Left lobe of liver (tissue), 2 donors: ENCODE measurements at places on chromosomes 16 and 17. TPM values are rescaled to one million over a fixed set of nuclear protein-coding genes. Genes with fewer than 3 reads are reported as not detected.

The ST6GALNAC2 gene
- 4.0 TPM for total RNA-seq

The RND2 gene
- total RNA-seq, result 3.6 TPM

The C17orf50 gene
- not detected for total RNA-seq

The RAB37 gene
- 14.0 TPM for total RNA-seq

The CPHXL2 gene
- not detected for total RNA-seq

The KRTAP4-6 gene
- not detected for total RNA-seq

The NPTX1 gene
- 0.25 TPM for total RNA-seq

The EPX gene
- total RNA-seq, result not detected

The TEDC2 gene
- total RNA-seq, result 0.63 TPM

The PRAC2 gene
- not detected for total RNA-seq

The PDILT gene
- total RNA-seq, result not detected

The LPO gene
- total RNA-seq, result not detected

The IGFBP4 gene
- 501 TPM for total RNA-seq

The SHMT1 gene
- 439 TPM for total RNA-seq

- DNase-seq, result no peak
Observed at GRCh38 chr17:6574687-6575595, 18.6 kb upstream of the PITPNM3 start.

DNA sequence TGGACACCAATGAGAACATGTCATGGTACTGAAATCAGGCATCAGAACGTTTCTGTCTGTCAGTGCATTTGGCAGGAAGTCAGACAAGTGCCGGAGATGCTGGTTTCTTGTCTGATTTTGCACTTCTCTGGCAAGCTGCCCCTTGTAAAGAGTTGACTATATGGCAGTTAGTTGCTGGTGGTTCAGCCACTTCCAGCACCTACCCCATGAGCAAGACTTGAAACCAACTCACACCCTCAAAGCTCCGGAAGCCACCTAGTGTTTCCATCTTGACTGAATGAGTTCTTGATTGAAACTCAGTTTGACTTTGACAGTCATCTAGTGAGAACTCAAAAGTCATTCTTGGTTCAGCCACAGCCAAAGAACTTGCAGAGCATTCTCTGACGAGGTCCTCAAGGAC, 225.1 kb downstream of the SPECC1 start:
- no peak for DNase-seq

- DNase-seq, result no peak
Observed at GRCh38 chr17:79036596-79036995, 12.6 kb downstream of the C1QTNF1 start.

DNA sequence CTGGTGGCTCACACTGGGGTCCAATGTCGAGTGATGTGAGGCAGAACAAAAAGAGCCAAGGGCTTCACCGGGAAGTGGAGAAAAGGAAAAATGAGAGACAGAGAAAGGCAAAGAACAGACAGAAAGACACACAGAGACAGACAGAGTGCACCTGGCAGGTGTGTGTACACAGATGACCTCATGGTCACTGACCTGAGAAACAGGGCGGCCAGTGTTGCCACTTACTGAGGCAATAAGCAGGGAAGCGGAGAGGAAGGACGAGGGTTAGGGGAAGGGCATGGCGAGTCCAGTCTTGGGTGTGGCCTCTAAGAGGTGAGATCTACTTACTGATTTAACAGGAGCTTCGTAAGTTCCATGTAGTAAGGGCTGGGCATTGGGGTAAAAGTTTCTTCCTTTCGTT, 7.5 kb downstream of the GINS2 start:
- peak; percentile 77 for DNase-seq

DNA sequence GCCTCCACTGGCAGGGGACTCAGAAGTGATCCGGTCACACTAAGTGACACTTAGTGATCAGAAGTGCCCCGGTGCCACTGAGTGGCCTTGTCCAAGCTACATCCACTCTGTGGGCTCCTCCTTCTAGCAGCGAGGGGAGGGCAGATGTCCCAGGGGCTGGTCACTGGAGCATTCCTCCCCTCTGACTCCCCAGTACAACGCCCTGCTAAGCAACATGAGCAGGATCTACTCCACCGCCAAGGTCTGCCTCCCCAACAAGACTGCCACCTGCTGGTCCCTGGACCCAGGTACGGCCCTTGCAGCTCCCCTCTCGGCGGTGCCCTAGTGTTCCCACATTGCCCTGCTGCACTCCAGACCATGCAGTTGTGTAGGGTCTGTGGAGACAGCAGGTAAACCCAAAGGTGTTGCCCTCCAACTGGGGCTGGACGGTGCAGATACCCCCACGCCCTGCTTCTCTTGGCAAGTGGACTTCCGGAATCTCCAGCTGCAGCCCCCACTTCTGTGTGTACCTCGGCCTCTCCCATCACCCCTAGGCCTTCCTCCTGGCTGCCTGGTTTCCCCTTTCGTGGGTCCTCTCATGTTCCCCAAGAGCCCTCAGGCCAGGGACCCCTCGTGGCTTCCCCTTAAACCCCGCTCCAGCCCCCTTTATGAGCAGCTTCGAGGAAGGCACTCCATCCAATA, 2.1 kb downstream of the ACE start:
- peak; percentile 76 for DNase-seq

- no peak for DNase-seq
Observed at GRCh38 chr17:49680314-49680713, 2.4 kb upstream of the SPOP start.

GRCh38 chr16:58515125-58515870, at the start of gene SETD6:
Gene SETD6 (plus strand): TSS chr16:58515517. CDS start chr16:58515538, 21 bp downstream.
- peak; percentile 92 for DNase-seq

- no peak for DNase-seq
Observed at GRCh38 chr16:84049403-84050060, 6.9 kb upstream of the SLC38A8 start.

- DNase-seq, result no peak
Observed at GRCh38 chr17:2398182-2398581, 2.7 kb downstream of the MNT start.

DNA sequence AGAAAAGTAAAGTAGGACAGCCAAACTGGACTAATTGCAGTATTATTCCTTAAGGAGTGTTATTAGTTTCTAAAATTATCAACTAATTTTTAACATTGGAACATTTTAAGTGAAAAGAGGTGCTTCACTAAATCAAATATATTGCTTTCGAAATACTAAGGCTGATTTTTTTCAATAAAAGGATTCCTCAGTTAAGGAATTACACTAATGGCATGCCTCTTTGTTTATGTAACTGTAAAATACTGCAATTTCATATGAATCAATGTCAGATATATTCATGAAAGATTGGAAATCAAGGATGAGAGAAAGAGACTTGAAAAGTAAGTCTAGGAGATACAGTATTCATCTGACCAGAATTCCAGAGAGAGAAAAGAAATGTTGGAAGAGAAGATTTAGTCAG, 129.8 kb downstream of the TANC2 start:
- no peak for DNase-seq

- DNase-seq, result no peak
Observed at GRCh38 chr16:17159617-17160016, 311.1 kb downstream of the XYLT1 start.

DNA sequence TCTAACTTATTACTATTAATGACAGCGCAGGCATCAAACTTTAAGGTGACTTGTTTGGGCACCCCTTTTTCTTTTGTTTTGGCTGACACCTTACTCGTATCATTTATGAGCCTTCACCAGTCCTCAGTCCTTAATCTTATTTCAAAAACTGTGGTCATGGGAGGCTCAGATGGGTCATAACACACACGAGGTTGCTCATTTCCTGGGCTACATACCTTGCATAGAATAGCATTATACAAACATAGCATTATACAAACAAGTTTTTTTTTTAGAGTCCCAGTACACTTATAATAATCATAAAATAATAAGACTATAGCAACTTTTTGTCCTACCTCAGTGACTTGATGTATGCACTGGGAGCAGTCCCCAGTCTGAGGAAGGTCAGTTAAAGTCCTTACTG, 11.2 kb upstream of the ACSF2 start:
- DNase-seq, result no peak

- no peak for DNase-seq
Observed at GRCh38 chr16:12324152-12324551, 347.6 kb downstream of the SNX29 start.
